ENCODE measurements at places on chromosomes 1 and 21.

GRCh38 chr1:175116210-175116798 lies 48.7 kb downstream of the TNN start:
- no peak for DNase-seq

DNA sequence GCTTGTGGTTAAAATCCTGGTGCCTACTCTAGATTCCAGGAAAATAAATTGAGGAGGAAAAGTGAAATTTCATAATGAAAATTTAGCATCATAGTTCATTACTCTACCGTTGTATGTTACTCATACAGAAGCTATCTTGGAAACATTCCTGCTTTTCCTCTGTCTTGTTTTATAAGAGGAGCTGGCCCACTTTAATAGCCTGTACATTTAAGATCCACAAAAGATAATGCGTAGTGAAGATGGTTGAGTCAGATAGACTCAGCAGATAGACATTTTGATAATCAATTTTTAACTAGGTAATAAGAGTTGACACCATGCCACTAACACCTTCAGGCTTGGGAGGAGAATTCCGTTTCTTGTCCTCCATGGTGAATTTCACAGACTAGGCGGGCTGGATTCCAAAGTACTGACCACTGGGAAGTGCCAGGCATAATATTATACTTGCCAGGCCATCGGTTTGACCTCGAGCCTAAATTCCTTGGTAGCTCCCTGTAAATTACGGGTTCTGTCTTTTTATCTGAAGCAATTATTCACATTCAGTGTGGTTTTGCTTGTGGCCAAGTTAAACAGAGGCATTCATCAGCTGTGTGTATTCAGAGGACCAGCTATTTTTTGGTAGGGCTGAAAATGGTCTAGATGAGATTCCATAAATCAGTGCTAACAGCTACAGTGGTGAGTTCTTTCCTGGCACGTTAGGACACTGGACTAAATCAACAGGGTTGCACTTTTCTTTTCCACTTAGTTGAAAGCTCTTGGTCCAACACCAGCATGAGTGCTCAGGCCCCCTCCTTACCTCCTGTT lies 111.9 kb upstream of the KAZN start:
- no peak for DNase-seq

- no peak for DNase-seq
These were observed 37.5 kb downstream of the TOR1AIP2 start for GRCh38 chr1:179840107-179840506.

GRCh38 chr1:234286206-234286605 lies 87.0 kb upstream of the COA6 start:
- DNase-seq = no peak

- DNase-seq = no peak
These were observed 31.2 kb downstream of the CDCA8 start for GRCh38 chr1:37723390-37724078.

GRCh38 chr1:34984435-34984792 lies 733 bp downstream of the TMEM35B start:
- no peak for DNase-seq

- no peak for DNase-seq
These were observed 37.7 kb downstream of the SH3GLB1 start for GRCh38 chr1:86741947-86742572.

GRCh38 chr1:27111626-27112573 lies 43.0 kb downstream of the SLC9A1 start:
- peak; percentile 37 for DNase-seq

GRCh38 chr1:198259333-198260074 lies 102.7 kb downstream of the NEK7 start:
- no peak for DNase-seq

- DNase-seq = no peak
These were observed 250.3 kb upstream of the SGIP1 start for GRCh38 chr1:66283622-66284041.

- no peak for DNase-seq
These were observed 282.4 kb upstream of the SGIP1 start for GRCh38 chr1:66251546-66251945.

DNA sequence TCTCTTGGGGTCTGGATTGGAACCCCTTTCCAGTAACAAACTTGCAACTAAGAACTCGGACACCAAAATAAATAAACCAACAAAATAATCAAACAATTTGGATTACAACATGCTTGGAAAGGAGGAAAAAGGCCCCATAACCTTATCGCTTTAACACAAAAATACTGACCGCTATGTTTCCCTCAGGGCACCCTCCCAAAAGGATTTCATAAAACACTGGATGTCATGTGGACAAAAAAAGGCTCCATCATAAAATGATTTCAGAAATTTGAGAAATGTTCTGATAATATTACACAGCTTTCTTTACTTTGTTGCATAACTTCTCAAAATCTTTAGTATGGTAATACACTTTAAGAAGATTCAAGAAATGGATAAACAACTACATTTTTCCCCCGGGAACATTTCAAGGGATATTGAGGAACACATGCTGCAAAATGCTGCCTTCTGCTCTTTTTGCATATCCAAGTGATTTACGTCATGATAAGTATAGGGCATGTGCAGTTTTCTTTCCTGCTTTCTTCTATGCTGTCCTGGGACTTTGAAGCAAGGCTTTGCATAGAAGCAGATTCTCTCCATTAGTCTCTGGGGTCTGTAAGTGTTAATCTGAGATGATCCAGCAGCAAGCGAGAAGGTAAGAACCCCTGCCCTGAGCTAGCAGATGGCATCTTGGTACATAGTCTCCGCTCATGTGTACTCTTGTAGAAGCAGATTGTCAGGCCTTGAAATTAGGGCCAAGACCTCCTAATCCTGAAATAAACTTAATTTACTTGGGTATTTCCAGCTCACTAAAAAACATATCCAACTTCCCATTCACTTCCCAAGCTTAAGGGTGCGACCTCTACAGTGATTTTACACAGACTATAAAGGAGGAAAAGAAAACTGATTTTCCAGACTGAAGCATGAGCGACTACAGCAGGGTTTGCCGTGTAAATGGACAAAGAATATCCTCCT lies 85.5 kb upstream of the KIAA0040 start:
- DNase-seq = no peak

GRCh38 chr21:31316488-31317169 lies 27.4 kb downstream of the TIAM1 start:
- no peak for DNase-seq
